ENCODE measurements at places on chromosomes 5 and 9. TPM values are rescaled to one million over a fixed set of nuclear protein-coding genes. Genes with fewer than 3 reads are reported as not detected.

DNA sequence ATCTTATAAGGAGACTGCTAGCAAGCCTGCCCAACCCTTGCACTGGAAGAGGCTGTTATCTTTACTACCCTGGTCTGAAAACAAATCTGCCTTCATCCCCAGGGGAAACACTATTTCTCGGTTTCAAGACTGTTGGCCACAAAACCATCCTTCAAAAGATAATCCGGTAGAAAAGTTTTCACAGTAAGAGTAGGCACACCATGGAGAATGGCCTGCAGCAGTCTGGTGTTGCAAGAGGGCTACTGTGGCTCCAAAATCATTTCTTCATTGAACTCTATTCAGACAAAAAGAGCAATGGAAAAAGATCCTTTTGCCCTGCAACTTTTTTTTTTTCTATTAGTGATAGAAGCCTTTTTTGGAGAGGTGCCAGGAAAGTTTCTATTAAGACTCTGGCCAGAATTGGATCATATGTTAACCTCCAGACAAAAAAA, 163.9 kb downstream of the ARHGEF28 start:
- DNase-seq = no peak

GRCh38 chr5:139531772-139532169, 29.4 kb upstream of the UBE2D2 start:
- no peak for DNase-seq

Gene NFIB
- total RNA-seq = 10.3 TPM

Gene CPEB4
- 8.3 TPM for total RNA-seq

- no peak for DNase-seq
Observed at GRCh38 chr5:170571875-170572852, 68.3 kb downstream of the KCNIP1 start.

DNA sequence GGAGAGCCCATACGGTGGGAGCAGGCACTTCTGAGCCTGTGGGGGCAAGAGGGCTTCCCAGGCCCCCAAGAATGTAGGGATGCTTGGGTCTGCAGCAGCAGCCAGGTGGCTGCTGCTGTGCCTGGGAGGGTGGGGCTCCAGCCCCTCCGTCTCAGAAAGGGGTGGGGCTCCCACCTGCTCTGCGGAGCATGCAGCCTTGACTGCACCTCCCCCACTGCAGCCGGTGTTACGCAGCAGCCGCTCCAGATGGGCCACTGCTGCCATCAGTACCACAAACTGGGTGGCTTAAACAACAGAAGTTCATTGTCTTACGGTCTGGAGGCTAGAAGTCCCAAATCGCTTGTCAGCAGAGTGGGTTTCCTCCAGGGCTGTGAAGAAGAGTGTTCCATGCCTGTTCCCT, 365.5 kb downstream of the TMEM38B start:
- no peak for DNase-seq

DNA sequence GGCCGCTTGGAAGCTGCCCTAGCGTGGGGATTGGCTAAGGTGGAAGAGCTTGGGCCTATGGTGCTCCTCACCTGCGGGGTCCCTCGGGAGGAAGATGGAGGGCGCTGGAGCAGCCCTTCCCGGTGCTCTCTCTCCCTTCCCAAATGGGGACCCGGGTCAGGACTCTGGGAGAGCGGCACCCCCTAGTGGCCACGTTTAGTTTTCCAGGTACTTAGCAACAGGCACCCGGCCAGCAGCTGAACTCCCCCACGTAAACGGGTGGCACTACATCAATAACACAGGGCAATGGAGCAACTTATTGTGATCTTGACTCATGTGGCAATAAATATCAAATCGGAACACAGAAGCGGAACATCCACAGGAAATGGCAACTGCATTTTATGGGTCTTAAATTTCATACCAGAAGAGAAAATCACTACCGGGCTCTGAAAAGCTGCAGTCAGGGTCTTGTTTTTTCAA, 316.6 kb downstream of the AGTPBP1 start:
- peak; percentile 46 for DNase-seq

Gene PCDHGA12
- total RNA-seq = 0.80 TPM

GRCh38 chr5:177500685-177501522, 3.5 kb upstream of the PDLIM7 start:
- DNase-seq = peak; percentile 58

DNA sequence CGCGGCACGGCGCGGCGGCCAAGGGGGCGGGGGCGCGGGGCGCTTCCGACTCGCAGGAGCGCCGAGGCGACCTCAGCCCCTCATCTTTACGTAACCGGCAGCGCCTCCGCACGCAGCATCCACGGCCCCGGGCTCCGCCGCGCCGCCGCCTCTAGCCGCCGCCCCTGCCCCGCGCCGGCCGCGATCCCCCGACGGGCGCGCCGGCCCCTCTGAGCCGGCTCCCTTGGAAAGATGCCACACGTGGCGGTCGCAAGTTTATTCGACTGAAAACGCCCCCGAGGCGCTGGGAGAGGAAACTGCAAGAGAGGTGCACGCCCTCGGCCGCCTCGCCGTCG, 1.0 kb downstream of the KLF9 start:
- DNase-seq = no peak

GRCh38 chr9:93910598-93910997, 44.6 kb downstream of the BARX1 start:
- DNase-seq = no peak

- DNase-seq = no peak
Observed at GRCh38 chr9:34575862-34576596, 13.5 kb downstream of the CNTFR start.

Gene HMMR
- total RNA-seq = 54.9 TPM

Gene TEX48
- total RNA-seq = not detected

DNA sequence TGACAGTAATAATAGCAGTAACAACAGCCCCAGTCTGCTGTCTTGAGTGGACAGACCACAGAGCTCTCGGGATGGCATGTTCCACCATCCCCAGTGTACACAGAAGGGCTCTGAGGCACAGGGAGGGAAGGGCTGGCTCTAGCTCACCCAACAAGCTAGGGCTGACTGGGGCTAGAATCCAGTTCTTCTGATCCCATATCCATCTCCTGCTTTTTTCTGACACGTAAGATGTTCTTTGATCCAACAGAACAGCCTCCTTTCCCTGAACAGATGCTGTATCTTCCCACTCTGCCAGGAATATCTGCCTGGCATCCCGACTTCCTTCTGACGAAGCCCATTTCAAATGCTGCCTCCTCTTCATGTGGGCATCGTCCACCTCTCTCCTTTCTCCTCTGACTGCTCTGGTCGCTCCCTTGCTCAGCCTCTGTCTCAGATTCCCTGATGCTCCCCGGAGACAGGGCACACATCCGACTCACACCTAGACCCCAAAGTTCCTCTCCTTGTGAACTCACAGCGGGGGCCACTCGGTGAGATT, 43.6 kb upstream of the CLK4 start:
- no peak for DNase-seq

Gene TTC1
- 63.7 TPM for total RNA-seq

DNA sequence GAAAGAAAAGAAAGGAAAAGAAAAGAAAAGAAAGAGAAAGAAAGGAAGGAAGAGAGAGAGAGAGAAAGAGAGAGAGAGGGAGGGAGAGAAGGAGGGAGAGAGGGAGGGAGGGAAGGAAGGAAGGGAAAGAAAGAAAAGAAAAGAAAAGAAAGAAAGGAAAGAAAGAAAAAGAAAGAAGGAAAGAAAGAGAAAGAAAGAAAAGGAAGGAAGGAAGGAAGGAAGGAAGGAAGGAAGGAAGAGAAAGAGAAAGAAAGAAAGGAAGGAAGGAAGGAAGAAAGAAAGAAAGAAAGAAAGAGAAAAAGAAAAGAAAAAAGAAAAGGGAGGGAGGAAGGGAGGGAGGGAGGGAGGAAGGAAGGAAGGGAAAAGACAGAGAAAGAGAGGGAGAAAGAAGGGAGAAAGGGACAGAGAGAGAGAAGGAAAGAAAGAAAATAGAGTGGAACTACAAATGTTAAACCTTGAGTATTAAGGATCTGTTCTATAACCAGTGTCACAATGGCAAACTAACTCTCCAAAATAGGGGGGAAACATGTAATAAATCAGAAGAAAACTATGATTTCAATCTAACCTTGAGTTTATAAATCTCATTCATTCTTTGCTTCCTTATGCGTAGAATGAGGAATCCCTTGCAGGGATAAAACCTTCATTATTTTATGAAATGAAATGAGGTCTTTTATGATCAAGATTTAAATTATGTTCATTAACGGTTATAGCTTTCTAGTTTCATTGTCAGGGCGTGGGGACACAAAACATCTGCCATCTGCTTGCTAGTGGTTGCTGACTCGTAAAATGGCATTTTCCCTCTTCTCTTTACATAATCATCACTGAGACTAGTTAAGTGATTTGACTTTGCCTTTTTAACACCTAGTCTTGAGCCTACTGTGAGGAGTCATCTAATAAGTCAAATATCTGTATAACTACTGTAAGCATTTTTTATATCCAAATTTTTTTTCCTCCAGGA, 40.7 kb upstream of the RAD23B start:
- DNase-seq = no peak

DNA sequence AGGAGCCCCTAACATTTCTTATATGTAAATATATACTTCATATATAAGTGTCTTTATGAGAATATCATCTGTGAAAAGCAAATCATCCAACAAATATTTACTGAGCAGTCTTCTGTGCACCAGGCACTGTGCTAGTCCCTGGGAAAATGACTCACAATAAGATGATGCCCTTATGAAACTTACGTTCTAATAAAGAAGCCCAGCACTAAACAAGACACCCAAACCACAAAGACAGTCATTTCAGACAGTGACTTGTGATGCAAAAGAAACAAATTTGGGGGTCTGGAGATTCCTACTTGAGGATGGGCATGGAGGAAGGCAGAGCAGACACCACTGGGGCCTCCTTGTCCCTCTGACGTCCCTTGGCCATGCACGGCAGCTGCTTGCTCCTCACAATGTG, 30.6 kb upstream of the PPP1R2B start:
- no peak for DNase-seq

- DNase-seq = no peak
Observed at GRCh38 chr5:72379936-72380335, 59.8 kb downstream of the PTCD2 start.

Gene TMEM215
- not detected for total RNA-seq

Gene ACTBL2
- total RNA-seq = not detected

- DNase-seq = no peak
Observed at GRCh38 chr9:84207491-84207951, 133.0 kb downstream of the SLC28A3 start.

DNA sequence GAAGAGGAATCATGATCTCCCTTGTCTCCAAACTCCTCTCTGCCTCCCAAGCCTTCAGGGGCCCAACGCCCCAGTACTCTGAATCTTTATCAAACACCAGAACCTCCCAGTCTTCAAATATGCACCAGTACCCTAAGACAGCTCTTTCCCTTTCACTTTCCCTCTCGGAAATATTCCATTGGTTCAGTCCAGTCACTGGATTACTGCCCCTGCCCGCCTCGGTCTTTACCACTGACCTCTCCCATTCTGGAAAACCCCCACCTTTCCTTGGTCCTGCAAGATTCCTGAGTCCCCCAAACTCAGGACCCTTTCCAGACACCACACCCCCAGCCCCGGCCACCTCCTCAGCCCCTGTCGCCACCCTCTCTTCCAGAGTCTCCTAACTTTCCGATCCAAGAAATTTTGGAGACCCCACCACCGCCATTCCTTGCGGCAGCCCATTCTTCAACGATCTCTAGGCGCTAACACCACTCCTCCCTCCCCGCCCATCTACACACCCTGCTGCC, 674 bp downstream of the C5orf15 start:
- DNase-seq = no peak

- no peak for DNase-seq
Observed at GRCh38 chr5:149688406-149688805, 41.7 kb upstream of the PPARGC1B start.

GRCh38 chr5:150491876-150492275, 16.1 kb upstream of the NDST1 start:
- DNase-seq = no peak

DNA sequence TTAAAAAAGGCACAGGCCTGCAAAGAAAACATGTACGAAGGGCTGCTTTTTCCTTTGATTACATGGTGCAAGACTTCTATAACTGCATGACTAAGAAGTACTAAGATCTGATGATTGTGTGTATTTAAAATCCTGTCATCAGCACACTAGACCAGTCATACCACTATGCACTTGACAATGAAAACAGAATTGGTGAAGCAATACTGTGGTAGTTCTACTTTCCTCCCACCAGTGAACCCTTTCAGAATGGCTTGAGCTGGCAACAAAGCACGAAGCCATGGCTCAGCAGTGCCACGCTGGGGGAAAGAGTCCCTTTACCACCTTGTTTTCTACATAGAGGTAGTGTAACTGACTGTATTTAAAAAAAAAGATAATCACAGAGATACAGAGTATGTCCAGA, 49.0 kb upstream of the POU5F2 start:
- no peak for DNase-seq

- no peak for DNase-seq
Observed at GRCh38 chr9:68727636-68728035, 22.6 kb downstream of the PIP5K1B start.

Gene N4BP3
- total RNA-seq = 1.9 TPM

- no peak for DNase-seq
Observed at GRCh38 chr5:61582205-61582820, 250.3 kb downstream of the ZSWIM6 start.

Gene TTC23L
- 0.33 TPM for total RNA-seq

- DNase-seq = no peak
Observed at GRCh38 chr9:3215658-3216057, 310.1 kb downstream of the RFX3 start.

Gene KIF3A
- total RNA-seq = 9.9 TPM

DNA sequence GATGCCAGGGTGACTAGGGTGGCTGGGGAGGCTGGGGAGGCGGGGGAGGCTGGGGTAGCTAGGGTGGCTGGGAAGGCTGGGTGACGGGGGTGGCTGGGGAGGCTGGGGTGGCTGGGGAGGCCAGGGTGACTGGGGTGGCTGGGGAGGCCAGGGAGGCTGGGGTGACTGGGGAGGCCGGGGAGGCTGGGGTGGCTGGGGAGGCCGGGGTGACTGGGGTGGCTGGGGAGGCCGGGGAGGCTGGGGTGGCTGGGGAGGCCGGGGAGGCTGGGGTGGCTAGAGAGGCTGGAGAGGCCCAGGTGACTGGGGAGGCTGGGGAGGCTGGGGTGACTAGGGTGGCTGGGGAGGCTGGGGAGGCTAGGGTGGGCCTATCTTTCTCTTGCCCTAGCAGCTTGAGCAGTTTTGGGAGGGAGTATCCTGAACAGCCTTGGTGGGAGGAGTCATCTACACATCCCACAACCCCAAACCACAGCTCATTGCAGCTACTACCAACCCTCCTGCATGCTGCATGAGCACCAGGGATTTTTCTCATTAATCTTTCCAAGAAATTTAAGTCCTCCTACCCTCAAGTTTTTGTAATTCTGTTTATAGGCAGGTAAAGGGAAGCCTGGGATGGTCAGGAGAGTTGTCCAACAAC, 203.2 kb upstream of the IRX1 start:
- DNase-seq = no peak

Gene CDX1
- 0.85 TPM for total RNA-seq

GRCh38 chr9:94721754-94722153, 4.7 kb upstream of the AOPEP start:
- DNase-seq = no peak

Gene SPACA9
- 4.6 TPM for total RNA-seq

Gene ANKRD55
- total RNA-seq = 3.5 TPM

GRCh38 chr5:11273180-11273903, 512.3 kb upstream of the DAP start:
- no peak for DNase-seq

GRCh38 chr5:156838961-156839360, 11.1 kb upstream of the PPP1R2B start:
- DNase-seq = no peak

All from thymus (tissue), 14 donors.